ENCODE measurements at places on chromosomes 11 and 22. TPM values are rescaled to one million over a fixed set of nuclear protein-coding genes. Genes with fewer than 3 reads are reported as not detected.

The USH1C gene
- not detected for total RNA-seq

The DRD4 gene
- total RNA-seq: 0.27 TPM

DNA sequence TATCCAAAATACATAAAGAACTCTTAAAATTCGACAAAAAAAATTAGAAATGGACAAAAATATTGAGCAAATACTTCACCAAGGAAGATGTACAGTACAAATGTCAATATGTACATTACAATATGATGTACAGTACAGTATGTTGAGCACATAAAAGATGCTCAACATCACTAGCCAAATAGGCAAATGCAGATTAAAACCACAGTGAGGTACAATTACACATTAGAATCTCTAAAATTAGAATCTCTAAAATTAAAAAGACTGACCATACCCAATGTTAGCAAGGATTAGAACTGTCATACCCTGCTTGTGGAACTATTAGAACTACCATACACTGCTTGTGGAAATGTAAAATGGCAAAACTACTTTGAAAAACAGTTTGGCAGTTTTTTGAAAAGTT, 78.7 kb upstream of the TSPAN18 start:
- no peak for DNase-seq

DNA sequence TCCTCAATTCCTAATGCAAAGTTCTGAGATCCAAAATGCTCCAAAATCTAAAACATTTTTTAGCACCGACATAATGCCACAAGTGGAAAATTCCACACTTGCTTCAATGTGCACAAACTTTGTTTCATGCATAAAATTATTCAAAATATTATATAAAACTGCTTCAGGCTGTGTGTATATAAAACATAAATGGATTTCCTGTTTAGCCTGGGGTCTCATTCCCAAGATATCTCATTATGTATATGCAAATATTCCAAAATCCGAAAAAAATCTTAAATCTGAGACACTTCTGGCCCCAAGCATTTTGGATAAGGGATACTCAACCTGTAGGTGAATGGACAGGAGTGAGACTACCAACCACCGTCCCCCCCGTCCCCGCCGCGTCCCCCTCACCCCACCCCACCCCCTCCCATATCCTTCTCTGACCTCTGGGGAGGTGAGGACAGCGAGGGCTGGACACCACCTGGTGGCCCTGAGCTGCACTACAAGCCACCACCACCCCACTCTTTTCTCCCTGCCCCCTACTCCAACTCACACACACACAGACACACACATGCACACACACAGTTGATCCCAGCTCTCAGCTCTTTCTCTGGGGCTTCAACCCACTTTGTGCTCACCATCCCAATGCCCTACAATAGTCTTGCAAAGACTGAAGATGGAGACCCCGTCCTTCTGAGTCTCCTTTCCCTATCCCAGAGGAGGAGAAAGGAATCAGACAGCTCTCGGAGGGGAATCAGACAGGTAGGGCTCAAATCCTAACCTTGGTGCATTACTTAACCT, 101.0 kb downstream of the PDE2A start:
- no peak for DNase-seq

- DNase-seq: no peak
These were observed 7.8 kb upstream of the TNFRSF13C start for GRCh38 chr22:41934284-41935014.

The CREB3L1 gene
- total RNA-seq: under 0.01 TPM

DNA sequence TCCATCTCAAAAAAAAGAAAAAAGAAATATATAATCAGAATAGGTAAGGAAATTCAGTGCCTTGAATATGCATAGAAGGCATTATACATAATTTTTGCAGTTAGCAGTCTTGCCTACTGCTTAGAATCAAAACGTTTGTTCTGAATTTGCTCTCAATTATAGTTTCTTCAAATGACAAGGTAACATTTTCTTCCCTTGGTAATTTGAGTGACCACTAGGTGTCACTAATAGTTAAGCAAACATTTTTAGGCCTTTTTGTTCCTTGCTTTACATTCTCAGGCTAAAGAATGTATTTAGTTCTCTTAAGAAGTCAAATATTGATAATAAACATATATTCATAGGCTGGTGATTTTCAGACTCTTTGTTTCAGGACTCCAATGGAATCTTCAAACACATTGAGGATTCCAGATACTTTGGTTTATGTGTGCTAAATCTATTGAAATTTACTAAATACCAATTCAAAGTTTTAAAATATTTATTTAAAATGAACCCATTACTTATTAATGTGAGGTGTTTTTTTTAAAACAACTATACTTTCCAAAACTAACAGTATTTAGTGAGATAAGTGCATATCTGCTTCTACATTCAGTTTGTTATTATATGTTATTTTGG, 55.0 kb upstream of the DEPDC7 start:
- DNase-seq: peak; percentile 28

The KLHDC7B gene
- total RNA-seq: 1.6 TPM

- no peak for DNase-seq
These were observed 98.2 kb downstream of the MSANTD4 start for GRCh38 chr11:105923807-105924206.

- DNase-seq: no peak
These were observed 102.2 kb downstream of the TRIM29 start for GRCh38 chr11:120035756-120036155.

- no peak for DNase-seq
These were observed 52.3 kb downstream of the TST start for GRCh38 chr22:36966851-36967540.

DNA sequence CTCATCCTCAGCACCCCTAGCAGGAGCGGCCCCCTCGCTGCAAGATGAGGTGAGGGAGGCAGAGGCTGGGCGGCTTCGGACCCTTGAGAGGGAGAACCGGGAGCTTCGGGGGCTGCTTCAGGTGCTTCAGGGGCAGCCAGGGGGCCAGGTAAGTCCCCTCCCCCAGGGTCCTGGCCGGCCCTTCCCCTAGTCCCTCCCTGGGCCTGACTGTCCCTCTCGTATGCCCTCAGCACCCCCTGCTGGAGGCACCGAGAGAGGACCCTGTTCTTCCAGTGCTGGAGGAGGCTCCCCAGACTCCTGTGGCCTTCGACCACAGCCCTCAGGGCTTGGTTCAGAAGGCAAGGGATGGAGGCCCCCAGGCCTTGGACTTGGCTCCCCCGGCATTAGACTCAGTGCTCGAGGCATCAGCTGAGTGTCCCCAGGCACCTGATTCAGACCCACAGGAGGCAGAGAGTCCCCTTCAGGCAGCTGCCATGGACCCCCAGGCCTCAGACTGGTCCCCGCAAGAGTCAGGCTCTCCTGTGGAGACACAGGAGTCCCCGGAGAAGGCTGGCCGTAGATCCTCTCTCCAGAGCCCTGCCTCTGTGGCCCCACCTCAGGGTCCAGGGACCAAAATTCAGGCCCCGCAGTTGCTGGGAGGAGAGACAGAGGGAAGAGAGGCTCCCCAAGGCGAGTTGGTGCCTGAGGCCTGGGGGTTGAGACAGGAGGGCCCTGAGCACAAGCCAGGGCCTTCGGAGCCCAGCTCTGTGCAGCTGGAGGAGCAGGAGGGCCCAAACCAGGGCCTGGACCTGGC, 4.0 kb downstream of the CCDC88B start:
- DNase-seq: no peak

- no peak for DNase-seq
These were observed 277.2 kb upstream of the PLET1 start for GRCh38 chr11:112537846-112538330.

The PRR33 gene
- total RNA-seq: 0.54 TPM

DNA sequence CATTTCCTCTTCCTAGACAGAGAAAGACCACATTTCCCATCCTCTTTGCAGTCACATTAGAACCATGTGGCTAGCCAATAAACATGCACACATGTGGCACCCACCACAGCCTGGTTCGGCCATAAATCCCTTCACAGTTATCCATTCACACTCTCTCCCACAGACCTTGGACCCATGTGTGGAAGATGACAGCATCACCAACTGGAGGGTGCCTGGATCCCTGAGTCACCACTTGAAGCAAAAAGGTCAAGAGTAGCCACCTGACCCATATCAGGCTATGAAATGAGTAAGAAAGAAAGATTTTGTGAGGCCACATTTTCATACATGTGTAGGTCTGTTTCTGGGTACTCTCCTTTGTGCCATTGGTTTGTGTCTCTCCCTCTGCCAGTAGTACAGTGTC, 9.0 kb upstream of the TMEM121B start:
- DNase-seq: no peak

The TRIM22 gene
- 74.6 TPM for total RNA-seq

DNA sequence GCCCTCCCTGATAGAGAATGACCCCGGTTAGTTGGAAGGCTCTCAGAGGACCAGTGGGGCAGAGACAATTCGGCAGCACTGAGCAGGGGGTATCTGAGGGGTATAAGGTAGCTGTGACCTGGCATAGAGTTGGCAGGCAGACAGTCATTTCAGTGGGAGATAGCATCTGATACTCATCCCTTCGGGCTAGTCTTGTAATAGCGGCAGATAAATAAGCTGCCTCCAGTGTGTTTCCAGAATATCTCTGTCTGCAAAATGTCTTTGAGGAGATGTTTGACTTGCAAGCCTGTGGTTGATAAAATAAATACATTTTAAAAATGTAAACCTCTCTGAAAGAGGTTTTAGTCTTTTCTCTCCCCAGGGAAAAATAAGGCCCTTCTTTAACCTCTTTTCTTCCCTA, 54.2 kb downstream of the TEAD1 start:
- no peak for DNase-seq

DNA sequence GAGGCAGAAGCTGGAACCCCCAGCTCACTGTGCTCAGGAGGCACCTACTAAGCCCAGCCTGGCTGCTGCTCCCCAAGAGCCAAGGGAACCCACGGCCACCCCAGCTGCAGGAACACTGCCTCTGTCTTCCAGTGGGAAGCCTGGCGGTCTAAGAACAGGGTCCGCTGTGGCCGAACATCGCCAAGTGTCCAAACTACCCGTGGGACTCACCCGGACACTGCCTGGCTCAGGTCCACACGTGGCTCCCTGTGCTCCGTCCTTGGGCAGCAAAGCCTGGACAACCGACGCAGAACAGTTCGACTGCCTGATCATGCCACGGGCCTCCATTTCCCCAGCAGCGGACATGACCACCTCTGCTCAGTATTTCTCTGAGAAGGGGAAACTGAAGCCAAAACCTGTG, 747.0 kb downstream of the BRD1 start:
- no peak for DNase-seq

DNA sequence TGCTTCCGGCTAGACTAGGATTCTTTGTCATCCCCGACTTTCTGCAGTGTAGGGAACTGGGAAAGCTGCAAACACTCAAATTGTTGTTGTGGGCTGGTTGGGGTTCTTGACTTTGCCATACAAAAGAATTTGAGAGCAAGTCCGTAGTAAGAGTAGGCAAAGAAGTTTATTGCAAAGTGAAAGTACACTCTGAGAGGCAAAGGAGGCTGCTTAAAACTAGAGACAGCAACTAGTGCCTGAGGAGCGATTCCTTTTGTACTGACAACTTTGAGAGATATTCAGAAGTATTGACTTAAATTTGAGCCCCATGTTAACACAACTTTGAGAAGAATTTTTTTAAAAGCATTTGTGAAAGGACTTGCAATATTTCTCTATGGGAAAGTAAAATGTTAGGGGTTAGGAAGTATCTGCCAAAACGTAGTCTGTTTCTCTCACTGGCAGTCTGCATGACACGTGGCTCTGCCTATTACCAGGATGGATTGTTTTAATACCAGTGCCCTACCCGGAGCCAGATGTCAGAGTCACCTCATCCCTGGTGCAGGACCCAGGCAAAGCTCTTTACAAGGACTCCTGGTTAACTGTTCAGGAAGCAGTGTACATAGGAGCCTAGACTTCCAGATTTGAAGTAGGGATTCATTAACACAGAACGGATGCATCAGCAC, 85.0 kb upstream of the CLPB start:
- DNase-seq: no peak

The DEPDC7 gene
- total RNA-seq: 1.9 TPM

DNA sequence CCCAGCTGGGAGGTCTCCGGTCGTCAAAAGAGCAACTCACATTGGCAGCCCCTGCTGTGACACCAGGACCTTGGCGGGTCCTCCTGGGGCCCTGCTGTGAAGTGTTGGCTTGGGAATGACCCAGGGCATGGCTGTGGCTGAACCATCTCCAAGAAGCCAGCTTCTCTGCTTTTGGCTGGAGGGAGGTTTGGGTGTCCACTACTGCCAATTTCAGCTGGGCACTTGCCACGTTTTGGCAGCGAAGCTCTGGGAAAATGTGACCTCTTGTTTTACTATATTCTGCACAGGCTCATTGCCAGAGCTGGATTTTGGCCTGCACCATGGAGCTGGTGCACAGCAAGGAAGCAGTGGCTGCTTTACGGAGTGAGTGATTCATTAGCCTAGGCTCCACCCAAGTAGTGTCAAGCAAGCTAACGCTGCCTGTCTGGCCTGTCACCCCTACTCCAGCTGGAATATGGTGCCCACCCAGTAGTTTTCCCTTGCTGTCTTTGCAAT, 24.3 kb upstream of the SMCO4 start:
- no peak for DNase-seq

The SPDYC gene
- total RNA-seq: not detected

DNA sequence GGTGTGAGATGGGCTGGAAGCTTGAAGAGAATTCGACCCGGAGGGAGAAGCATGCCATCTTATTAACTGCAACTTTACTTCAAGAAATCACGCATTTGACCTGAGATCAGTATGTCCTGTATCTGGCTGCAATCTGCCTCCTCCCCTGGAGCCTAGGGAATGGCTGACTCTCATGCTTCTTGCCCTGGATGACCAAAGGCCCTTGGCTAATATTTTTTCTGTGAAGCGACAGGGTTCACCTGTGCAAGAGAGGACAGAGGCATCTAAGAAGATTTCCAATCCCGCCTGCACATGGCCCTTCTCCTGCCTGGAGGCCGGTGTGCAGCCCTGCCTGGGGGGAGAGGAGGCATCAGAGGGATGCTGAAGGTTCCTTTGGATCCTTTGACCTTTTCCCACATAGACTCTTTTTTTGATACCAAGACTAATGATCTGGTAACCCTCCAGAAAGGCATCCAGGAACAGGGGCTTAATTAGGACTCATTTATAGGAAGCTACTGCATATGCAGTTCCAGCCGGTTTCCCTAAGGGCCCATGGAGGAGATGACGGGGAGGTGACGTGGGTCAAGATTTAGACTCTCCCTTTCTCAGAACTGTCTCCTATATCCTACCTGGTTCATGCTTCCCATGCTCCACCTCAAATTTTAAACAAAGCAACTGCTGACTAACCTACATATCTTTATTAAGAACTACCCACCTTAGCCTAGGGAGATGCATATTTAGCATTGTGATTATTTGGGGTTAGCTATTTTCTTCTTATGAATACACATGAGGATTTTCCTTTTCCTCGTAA, 50.8 kb downstream of the NTM start:
- no peak for DNase-seq

DNA sequence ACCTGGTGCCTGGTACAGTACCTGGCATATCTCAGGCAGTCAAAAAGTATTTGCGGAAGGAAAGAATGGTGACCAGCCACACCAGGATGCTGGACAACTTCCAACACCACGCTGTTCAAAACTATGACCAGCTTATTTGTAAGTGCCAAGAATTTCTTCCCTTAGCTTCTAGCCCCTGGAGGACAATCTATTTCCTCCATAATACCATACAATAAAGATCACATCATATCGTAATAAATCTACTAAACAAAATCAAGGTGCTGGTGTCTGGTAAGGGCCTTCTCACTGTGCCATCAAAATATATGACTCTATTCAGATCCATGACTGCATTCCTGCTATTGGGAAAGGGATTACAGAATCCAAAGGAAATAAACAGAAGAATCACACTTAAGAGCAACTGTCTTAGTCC, 51.5 kb downstream of the ALG9 start:
- DNase-seq: no peak

The LMO1 gene
- 0.27 TPM for total RNA-seq

GRCh38 chr22:31442768-31443489, 43.5 kb downstream of the DRG1 start:
- DNase-seq: no peak
